ENCODE measurements at places on chromosomes 1 and 21. TPM values are rescaled to one million over a fixed set of nuclear protein-coding genes. Genes with fewer than 3 reads are reported as not detected.

- no peak for DNase-seq
Observed at GRCh38 chr1:170959385-170959784, 24.1 kb downstream of the MROH9 start.

DNA sequence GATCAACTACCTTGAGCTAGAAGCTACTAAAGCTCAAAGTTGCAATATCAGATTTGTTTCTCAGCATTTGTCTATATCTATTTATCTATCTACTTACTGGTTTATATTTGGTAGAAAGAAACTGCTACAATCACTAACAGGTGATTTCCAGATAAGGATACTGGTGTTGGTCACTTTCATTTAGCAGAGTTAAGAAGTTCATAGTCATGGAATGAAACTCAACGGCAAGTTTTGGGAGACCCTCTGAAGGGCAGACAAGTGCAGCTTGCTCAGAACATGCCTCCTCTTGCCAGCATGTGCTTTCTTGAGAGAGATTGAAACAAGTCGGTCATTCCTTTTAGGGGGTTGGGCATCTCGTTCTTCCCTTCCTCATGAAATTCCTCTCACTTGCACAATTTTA, 296.5 kb downstream of the GRIK1 start:
- DNase-seq, result no peak

DNA sequence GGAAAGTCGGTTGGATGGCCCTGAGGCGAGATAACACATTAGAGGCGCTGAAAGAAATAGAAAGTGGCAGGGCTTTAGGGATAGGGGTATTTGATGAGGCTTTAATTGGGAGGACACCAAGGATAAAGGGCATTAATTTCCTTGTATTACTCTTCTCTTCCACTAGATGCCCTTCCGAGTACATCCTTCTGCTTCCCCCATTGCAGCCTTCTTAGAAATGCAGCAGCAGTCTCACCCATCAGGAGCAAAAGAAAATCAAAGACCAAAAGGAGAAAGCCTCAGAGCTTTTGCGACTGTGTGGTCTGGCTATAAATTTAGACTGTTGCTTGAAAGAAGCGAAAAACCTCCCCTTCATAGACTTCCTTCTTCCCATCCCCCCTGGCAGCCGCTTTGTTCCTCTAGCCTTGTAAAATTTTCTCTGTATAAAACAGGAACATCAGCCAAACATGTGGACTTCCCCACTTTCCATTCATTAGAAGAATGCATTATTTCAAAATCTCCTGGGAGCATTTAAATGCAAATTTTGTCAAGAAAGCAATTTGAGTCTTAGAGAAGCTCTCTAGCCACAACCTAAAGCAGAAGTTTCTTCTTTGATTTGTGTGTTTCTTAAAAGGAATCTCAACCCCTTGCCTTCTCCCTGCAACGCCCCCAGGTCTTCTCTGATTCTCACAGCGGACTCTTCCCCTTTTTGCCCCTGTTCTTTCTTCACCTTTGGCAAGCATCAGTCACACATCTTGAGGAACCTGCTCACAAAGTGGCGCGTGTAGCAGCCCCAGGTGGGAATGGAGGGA, 76.6 kb downstream of the NDUFS5 start:
- no peak for DNase-seq

Gene AIM2
- total RNA-seq, result 0.74 TPM

DNA sequence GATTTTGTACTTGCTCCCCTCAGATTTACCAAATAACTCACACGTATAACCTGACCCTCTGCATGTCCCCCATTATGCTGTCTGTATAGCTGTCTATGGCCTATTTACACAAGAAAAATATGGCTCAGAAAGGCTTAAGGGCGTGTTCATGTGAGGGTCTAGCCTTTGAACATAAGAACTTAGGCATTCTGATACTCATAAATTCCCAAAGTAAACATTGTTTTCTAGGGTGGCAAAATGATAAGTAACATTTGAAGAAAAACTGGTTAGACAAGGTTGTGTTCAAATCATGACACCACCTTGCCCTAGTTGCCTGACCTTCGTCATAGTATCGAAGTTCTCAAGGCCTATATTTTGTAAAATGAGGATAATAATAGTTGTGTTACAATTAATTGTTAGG, 394.6 kb downstream of the LRRIQ3 start:
- no peak for DNase-seq

Gene TENT5C
- total RNA-seq, result 2.5 TPM

Gene AKNAD1
- not detected for total RNA-seq

Gene LENEP
- total RNA-seq, result not detected

GRCh38 chr1:41882068-41882477, 36.6 kb downstream of the HIVEP3 start:
- DNase-seq, result peak; percentile 47

Gene SLAMF8
- total RNA-seq, result 11.3 TPM

GRCh38 chr1:9835758-9836631, 12.2 kb upstream of the CLSTN1 start:
- DNase-seq, result peak; percentile 88

- DNase-seq, result no peak
Observed at GRCh38 chr1:179190861-179191260, 38.6 kb downstream of the ABL2 start.

DNA sequence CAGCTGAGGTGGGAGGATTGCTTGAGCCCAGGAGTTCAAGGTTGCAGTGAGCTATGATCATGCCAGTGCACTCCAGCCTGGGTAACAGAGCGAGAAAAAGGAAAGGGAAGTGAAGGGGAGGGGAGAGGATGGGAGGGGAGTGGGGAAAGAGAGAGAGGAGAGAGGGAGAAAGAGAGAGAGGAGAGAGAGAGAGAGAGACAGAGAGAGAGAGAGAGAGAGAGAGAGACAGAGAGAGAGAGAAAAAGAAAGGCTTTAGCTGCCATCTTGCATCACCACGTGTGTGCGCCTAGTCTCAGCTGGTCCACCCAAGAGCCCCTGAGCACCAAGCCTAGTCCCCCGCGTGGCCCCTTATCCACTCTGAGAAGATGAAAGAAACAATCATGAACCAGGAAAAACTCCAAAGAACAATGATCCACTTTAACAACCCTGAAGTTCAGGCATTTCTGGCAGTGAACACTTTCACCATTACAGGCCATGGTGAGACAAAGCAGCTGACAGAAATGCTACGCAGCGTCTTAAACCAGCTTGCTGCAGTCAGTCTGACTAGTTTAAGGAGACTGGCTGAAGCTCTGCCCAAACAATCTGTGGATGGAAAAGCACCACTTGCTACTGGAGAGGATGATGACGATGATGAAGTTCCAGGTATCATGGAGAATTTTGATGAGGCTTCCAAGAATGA, 115.5 kb upstream of the CDC42BPA start:
- DNase-seq, result no peak

DNA sequence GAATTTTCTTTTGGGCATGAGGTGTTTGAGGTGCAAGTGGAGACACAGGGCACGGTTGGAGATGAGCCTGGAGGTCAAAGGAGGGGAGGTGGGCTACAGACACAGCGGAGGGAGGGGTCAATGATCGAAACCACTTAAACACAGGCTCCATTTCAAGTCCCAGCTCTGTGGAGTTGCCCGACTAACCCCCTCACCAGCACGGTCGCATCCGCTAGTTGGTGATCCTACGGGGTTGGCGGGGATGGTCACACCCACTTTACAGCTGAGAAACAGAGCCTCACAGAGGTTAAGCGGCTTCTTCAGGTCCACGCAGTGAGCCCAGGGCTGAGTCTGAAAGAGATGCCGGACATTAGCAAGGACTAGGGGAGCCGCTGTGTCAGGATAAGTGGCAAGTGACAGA, 60.1 kb upstream of the RUNX3 start:
- no peak for DNase-seq

GRCh38 chr1:108585313-108585712, 25.4 kb downstream of the EEIG2 start:
- DNase-seq, result no peak

GRCh38 chr1:220296981-220297380, 24.7 kb upstream of the RAB3GAP2 start:
- DNase-seq, result no peak

GRCh38 chr1:227006226-227006796, 66.2 kb downstream of the COQ8A start:
- no peak for DNase-seq

- no peak for DNase-seq
Observed at GRCh38 chr1:22878626-22879025, 94.0 kb downstream of the LACTBL1 start.

Gene USP33
- total RNA-seq, result 97.9 TPM

Gene PLPPR4
- 1.7 TPM for total RNA-seq

DNA sequence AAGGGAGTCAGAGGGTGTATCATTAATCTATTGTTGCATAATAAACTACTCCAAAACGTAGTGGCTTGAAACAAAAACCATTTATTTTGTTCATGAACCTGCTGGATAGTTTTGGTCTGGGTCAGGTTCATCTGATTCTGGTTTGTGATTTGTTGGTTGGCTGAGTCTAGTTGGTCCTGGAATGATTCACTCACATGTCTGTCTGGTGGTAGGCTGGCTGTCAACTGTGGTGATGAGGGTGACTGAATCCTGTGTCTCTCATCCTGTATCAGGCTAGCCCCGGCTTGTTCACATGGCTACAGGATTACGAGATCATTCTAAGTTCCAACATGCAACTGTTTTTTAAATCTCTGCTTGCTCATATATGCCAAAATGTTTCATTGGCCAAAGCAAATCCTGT, 22.5 kb upstream of the SIKE1 start:
- DNase-seq, result no peak

DNA sequence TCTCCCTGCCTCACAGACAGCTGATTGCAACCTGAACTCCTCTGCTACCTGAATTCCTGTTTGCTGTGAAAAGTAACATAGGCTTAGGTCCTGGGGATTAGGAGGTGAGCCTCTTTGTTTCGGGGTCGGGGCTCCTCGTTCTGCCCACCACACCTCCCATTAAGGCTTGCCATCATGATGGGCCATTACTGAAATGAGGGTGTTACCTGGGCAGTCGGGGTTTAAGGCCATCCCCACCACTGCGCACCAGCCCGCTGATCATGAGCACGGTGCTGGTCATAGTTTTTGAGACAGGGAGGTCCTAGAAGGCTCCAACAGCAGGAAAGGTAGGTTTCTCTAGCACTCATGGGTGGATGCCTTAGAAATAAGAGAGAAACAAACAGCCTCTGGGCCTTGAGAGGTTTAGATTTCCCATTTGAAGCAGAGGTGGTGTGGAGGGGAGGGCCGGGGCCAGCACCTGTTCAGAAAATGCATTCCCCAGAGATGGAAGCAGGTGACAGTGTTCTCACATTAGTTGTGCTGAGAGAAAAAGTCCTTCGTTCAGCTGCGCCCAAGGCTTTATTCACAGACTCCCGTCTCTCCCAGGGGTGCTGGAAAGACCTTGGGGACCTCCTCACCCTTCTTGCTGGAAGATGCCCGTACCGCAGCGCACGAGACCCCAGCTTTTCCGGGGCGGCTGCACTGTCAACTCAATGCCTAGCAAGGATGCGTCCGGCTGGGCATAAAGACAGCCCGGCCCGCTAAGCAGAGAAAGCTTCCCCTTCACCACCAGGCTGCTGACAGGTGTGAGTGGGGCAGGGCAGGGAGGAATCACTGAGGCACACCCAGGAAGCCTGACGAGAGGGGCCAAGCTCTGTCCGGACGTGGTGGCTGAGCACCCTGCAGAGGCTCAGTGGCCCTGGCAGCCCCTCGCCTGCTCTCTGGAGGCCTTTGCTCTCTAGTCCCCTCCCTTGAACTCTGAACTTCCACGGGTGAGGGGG, 125.5 kb downstream of the PGBD5 start:
- no peak for DNase-seq

GRCh38 chr1:233281711-233282581, 13.6 kb downstream of the PCNX2 start:
- no peak for DNase-seq

- no peak for DNase-seq
Observed at GRCh38 chr1:29971703-29972102, 735.4 kb downstream of the PTPRU start.
